ENCODE measurements at places on chromosomes 16 and 17.

- no peak for DNase-seq
These were observed 4.7 kb downstream of the CORO7 start for GRCh38 chr16:4411684-4412083.

- DNase-seq, result no peak
These were observed 21.4 kb downstream of the EMP2 start for GRCh38 chr16:10558746-10559641.

GRCh38 chr17:54900457-54901229, at the start of gene TOM1L1:
Gene TOM1L1, plus strand, starts transcription at chr17:54900852. Its CDS starts 14 bp downstream, at chr17:54900866.
- DNase-seq, result no peak

GRCh38 chr17:19551165-19551564, 17.5 kb downstream of the SLC47A1 start:
- no peak for DNase-seq

GRCh38 chr16:69934751-69935150, 16.4 kb upstream of the CLEC18A start:
- DNase-seq, result no peak

DNA sequence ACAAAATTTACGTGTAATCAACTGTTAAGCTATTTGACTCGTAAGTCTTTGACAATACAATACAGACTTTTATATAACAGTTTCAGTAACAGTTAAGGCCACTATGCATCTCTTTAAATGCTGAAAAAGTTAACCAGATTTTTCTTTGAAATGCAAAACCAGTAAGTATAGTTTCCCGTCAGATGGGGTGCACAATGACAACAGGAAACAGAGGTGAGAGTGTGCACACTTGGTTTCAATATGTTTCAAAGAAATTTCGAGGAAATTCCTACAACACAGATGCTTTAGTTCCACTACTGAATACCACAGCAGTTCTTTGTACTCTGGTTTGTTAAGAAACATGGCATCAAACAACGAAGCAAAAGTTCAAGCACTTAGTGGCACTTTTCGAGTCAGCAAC, 48.4 kb downstream of the RNF157 start:
- no peak for DNase-seq

DNA sequence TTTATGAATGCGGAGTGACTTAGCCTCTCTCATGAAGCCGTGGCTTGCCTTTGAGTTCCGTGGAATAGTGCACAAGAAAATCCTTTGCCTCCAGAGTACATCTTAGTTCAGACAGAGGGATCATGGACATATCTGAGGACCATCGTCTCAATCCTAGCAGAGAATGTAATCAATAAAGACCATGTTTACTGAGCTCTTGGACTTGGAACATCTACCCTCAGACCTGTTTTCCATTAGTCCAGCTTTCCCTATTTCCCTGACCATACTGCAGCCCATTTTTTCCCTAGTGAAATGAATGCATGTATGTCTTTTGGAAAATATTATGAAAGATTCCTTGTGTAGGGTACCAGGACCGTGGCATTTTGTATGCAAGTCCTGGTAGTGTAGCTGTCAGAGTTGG, 90.2 kb downstream of the PLCG2 start:
- DNase-seq, result no peak

GRCh38 chr16:88831838-88832237, 20.1 kb upstream of the APRT start:
- no peak for DNase-seq

DNA sequence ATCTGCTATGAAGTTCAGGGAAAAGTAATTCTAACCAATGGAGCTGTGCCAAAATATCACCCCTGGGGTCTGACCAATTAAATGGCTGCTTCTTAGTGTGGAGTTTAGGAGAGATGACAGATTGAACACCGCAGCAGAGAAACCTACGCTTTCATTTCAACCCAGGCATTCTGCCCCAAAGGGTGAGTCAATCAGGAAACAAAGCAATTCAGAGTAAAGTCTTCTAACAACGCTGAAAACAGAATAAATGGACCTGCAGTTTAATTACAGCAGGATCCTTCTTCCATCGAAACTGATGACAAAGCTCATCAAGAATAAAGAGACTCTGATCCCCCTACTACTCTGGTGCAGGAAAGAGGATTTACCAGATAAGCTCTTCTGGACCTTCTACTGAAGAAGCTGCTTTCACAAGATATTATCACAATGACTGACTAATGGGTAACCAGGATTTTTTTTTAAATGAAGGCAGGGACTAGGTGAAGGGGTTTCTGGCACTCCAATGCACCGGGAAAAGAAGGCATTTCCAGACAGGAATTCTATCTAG, 16.7 kb downstream of the RFFL start:
- no peak for DNase-seq

GRCh38 chr17:76953066-76953465, 84.9 kb downstream of the MGAT5B start:
- no peak for DNase-seq

DNA sequence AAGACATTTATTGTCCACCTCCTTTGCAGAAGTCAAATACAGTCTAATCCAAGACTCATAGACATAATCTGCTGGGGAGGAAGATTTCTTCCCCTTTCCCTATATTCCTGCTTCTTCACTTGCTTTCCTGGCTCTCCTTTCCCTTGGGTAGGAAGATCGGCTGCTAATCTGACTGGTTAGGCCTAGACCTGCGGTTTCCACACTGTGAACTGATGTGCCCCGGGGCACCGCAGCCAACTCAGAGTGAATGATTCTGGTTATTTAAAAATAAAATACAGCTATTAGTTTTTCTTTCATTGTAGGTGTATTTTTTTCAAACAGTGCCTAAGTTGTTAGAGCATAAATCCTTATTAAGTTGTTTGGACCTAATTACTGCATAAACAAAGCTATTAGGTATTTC, 78.9 kb downstream of the DNAH3 start:
- DNase-seq, result no peak

DNA sequence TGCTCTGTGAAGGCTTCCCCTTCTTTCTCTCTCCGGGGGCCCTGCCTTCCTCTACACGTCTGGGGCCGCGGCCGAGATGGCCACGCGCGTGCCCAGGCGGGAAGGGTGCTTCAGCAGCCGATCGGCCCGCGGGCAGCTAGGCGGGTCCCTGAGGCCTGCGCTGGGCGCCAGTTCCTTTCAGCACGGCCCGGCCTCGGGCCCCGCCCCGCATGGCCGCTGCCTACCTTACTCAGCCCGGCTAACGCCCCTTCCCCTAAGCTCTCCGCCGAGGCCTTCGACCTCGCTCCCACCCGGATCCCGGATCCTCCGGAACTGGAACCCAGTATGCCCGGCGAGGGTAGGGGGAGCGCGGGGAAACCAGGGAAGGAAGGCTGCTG, 335 bp downstream of the TMEM11 start:
- no peak for DNase-seq

DNA sequence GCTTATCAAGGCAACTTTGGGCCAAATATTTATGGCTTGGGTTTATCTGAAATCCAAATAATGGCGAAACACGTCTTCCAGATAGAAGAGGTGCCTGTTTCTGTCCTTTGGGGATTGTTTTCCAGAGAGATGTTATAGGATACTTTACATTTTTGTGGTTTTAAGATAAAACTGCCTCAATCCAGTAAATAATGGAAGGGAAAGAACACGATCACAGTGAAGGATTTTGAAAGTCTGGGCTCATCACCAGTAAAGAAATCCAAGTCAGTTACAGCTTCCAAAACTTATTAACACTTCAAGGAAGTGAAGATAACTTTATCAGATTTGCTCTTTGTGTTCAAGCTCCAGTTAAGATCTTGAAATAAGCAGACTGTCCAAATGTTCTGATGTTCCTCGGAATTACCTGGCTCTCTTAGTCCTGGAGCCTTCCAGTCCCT, 30.1 kb downstream of the DNAH2 start:
- DNase-seq, result no peak

DNA sequence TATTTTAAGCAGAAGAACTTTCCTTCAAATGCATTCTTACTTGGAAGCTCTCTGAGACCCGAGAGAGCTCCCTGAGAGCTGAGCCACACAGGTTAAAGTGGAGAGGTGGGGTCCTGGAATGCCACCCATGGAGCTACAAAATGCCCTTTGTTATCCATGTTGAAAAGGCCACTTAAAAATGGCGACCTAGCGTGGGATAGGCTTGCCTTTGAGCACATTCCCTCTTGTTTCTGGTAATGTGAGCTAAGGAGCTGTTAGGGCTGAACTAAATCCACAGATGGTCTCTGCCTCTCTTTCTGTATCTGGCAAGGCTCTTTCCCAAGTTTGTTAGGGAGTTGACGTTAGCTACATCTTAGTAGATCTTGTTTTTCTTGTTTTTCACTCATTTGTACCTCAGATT, 171.6 kb downstream of the SNX29 start:
- DNase-seq, result no peak

- DNase-seq, result no peak
These were observed 11.0 kb downstream of the SNN start for GRCh38 chr16:11679250-11679649.

- DNase-seq, result no peak
These were observed 4.4 kb upstream of the BCL6B start for GRCh38 chr17:7018331-7018964.

- DNase-seq, result no peak
These were observed 11.6 kb upstream of the MFAP4 start for GRCh38 chr17:19398301-19399181.

GRCh38 chr17:76452127-76452659, 759 bp downstream of the UBE2O start:
- DNase-seq, result no peak

GRCh38 chr17:56629531-56630075, 36.1 kb downstream of the NOG start:
- no peak for DNase-seq

Data from activated T-helper 1 cell treated with anti-CD3 and anti-CD28 coated beads, Interleukin-2, amount 50 U/mL, for 16 hours (primary cell).